Esophagus muscularis mucosa (tissue), 4 donors: ENCODE measurements at places on chromosomes 7 and 10.

GRCh38 chr7:11261470-11261869 is 287.8 kb downstream of the PHF14 start:
- DNase-seq, result no peak

DNA sequence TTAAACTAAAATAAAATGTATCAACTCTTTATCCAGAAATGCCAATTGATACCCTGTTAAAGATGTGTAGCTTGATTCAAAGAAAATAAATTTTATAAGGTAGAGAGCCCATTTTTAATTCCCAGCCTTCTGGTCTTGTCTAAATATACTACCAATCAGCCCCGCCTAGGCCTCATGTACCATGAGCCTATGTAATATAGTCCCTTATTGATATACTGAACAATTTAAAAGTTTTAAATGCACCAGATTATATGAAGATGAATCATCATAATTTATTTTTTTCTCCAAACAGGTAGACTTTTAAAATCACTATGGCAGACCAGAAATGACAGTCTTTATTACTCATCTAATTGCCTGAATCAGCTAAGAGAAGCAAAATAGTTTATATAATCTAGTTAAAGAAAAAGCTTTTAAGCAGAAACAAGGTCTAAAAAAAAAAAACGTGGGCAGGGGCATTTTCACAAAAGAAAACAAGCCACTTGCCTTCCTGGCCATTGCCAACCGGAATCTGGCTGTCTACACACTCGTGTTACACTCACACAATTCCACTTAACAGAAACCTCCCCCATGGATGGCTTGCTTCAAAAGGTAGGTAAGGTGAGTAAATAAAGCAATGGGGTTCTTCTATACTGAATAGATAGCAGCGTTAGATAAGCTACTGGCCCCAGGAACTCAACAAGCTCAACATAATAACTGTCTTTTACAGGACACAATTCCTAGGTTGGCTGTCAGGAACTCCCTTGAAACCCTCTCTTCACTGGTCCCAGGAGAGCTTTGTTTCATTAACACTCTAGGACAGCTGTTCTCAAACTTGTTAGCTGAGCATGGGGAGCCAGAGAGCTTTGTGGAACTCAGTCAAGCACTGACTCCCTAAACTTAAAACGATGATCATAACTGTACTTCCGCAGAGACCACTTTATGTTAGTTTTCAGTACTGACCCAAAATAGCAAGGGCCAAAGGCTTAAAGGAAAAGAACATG is 37.2 kb downstream of the RAPGEF5 start:
- DNase-seq, result no peak

- no peak for DNase-seq
Observed at GRCh38 chr7:51428217-51428887, 111.7 kb upstream of the COBL start.

GRCh38 chr10:114176511-114176910 is 2.5 kb upstream of the CCDC186 start:
- DNase-seq, result no peak

- no peak for DNase-seq
Observed at GRCh38 chr10:60086862-60087261, 180.5 kb upstream of the CCDC6 start.

GRCh38 chr7:116477625-116478024 is 21.9 kb upstream of the CAV2 start:
- DNase-seq, result no peak

- no peak for DNase-seq
Observed at GRCh38 chr10:99328579-99329303, 415 bp upstream of the CNNM1 start.

GRCh38 chr7:137954614-137955013 is 47.3 kb downstream of the CREB3L2 start:
- no peak for DNase-seq

DNA sequence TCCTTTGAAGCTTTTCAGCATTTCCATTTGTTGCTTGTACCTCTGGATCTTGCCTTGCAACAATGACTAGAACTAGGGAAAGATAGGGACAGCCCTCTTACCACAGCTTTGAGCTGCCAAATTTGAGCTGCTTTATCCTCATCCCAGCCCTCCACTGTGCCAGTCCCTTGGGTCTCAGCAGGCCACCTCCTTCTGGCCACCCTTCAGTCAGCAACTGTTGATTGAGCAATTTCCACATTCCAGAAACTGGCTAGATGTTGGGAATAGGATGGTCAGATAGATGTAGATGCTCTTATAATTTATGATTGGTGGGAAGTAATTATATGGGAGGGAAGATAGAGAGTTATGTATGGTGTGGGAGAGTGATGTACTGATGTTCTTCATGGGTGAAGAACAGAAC is 100.1 kb downstream of the ST7 start:
- no peak for DNase-seq
